ENCODE measurements at places on chromosomes 16 and 17. TPM values are rescaled to one million over a fixed set of nuclear protein-coding genes. Genes with fewer than 3 reads are reported as not detected.

GRCh38 chr17:69508814-69509213 lies 94.3 kb downstream of the MAP2K6 start:
- no peak overlapping the region for H3K27ac ChIP-seq
- no peak overlapping the region for H3K4me3 ChIP-seq
- DNase-seq = no peak
- H3K27me3 ChIP-seq = no peaks in the 10 kb centered on the region
- H3K4me1 ChIP-seq = no peaks in the 10 kb centered on the region

DNA sequence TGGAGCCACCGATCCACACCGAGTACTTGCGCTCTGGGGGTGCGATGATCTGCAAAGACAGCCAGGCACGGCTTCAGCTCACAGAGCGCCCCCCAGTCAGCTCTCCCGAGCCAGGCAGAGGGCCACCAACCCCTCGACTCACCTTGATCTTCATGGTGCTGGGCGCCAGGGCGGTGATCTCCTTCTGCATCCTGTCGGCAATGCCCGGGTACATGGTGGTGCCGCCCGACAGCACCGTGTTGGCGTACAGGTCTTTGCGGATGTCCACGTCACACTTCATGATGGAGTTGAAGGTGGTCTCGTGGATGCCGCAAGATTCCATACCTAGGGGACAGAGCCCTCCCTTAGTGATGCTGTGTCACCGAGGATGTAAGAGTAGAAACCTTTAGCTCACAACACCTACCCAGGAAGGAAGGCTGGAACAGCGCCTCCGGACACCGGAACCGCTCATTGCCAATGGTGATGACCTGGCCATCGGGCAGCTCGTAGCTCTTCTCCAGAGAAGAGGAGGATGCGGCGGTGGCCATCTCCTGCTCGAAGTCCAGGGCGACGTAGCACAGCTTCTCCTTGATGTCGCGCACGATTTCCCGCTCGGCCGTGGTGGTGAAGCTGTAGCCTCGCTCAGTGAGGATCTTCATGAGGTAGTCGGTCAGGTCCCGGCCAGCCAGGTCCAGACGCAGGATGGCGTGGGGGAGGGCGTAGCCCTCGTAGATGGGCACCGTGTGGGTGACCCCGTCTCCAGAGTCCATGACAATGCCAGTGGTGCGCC lies 1.6 kb downstream of the ACTG1 start:
- peak overlapping the region; percentile 92 for H3K27ac ChIP-seq
- peaks cover 24% of the 10 kb centered on the region for H3K36me3 ChIP-seq
- H3K27me3 ChIP-seq = no peaks in the 10 kb centered on the region
- DNase-seq = no peak
- H3K4me1 ChIP-seq = peaks cover 22% of the 10 kb centered on the region

- peak overlapping the region; percentile 76 for H3K27ac ChIP-seq
- no peaks in the 10 kb centered on the region for H3K27me3 ChIP-seq
- DNase-seq = no peak
- H3K4me3 ChIP-seq = no peak overlapping the region
- peaks cover 39% of the 10 kb centered on the region for H3K4me1 ChIP-seq
Observed at GRCh38 chr16:66486773-66487579, 59.9 kb downstream of the BEAN1 start.

DNA sequence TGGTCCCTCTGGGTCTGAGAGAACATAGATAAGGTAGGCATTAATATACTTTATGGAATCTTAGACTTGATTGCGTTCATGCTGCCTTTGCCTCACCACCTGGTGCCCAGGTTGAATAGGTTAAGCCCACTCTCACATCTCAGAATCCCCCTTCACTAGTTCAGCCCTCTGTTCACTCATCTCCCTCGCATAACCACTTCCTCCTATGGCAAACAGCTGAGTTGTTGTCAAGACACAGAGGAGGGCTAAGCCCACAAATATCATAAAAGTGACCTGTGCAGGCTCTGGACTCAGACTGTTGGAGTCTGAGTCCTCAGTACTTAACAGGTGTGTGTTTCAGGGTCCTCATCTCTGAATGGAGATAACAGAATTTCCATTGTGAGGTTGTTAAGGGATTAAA lies 55.7 kb downstream of the GOSR1 start:
- no peak overlapping the region for H3K27ac ChIP-seq
- no peaks in the 10 kb centered on the region for H3K4me1 ChIP-seq
- H3K27me3 ChIP-seq = no peaks in the 10 kb centered on the region
- DNase-seq = no peak

DNA sequence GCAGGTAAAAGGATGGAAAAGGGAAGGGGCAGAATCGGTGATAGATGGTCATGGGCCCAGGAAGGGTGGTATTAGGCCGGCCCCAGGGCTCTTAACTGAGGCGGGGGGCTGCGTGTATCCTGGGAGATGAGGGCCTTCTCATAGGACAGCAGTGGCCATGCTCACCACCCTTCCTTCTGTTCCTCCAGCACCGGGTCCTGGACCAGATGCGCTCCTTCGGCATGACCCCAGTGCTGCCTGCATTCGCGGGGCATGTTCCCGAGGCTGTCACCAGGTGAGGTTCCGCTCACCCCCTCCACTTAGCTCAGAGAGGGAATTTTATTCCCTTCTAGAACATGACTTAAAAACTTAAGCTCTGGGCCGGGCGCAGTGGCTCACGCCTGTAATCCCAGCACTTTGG lies 2.4 kb downstream of the NAGLU start:
- H3K27me3 ChIP-seq = no peaks in the 10 kb centered on the region
- no peak for DNase-seq
- peaks cover 26% of the 10 kb centered on the region for H3K36me3 ChIP-seq
- H3K27ac ChIP-seq = no peak overlapping the region
- peaks cover 23% of the 10 kb centered on the region for H3K4me1 ChIP-seq

- DNase-seq = no peak
- no peak overlapping the region for H3K27ac ChIP-seq
- no peaks in the 10 kb centered on the region for H3K27me3 ChIP-seq
- no peak overlapping the region for H3K4me3 ChIP-seq
- peaks cover 71% of the 10 kb centered on the region for H3K36me3 ChIP-seq
Observed at GRCh38 chr17:37124821-37125173, 176.0 kb downstream of the AATF start.

GRCh38 chr17:67520916-67521774 lies 144.1 kb downstream of the PITPNC1 start:
- DNase-seq = peak; percentile 43
- H3K4me1 ChIP-seq = peaks cover 17% of the 10 kb centered on the region
- H3K36me3 ChIP-seq = no peaks in the 10 kb centered on the region
- H3K4me3 ChIP-seq = no peak overlapping the region

- no peaks in the 10 kb centered on the region for H3K4me1 ChIP-seq
- H3K4me3 ChIP-seq = no peak overlapping the region
- no peaks in the 10 kb centered on the region for H3K27me3 ChIP-seq
- H3K27ac ChIP-seq = no peak overlapping the region
Observed at GRCh38 chr17:43444223-43445008, 39.4 kb upstream of the DHX8 start.

Gene PVALEF
- not detected for total RNA-seq

Gene RND2
- total RNA-seq = not detected

Gene GSPT1
- total RNA-seq = 102 TPM

Gene HAS3
- total RNA-seq = 31.4 TPM
